Aorta (tissue), 5 donors: ENCODE measurements at places on chromosomes 7 and 10. TPM values are rescaled to one million over a fixed set of nuclear protein-coding genes. Genes with fewer than 3 reads are reported as not detected.
A peak's percentile ranks its signal among the peaks of the same experiment; 100 is the strongest.

The MARVELD1 gene
- 92.4 TPM for total RNA-seq

The VAX1 gene
- not detected for total RNA-seq

DNA sequence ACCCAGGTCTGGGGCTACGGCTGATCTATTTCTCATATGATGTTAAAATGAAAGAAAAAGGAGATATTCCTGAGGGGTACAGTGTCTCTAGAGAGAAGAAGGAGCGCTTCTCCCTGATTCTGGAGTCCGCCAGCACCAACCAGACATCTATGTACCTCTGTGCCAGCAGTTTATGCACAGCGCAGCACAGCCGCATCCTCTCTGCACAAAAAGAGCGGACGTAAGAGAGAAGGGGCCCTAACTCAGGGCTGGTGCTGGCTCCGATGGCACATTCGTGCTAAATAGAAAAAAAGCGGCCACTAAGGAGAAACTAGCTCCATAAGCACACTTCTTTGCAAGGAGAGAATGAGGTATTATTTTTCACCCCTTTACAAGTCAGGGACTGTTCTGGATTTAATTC, 28.3 kb upstream of the PRSS1 start:
- no peak for DNase-seq

The ZFAND2A gene
- 24.8 TPM for total RNA-seq

GRCh38 chr7:15236952-15237351, 324.9 kb downstream of the AGMO start:
- no peak for DNase-seq

DNA sequence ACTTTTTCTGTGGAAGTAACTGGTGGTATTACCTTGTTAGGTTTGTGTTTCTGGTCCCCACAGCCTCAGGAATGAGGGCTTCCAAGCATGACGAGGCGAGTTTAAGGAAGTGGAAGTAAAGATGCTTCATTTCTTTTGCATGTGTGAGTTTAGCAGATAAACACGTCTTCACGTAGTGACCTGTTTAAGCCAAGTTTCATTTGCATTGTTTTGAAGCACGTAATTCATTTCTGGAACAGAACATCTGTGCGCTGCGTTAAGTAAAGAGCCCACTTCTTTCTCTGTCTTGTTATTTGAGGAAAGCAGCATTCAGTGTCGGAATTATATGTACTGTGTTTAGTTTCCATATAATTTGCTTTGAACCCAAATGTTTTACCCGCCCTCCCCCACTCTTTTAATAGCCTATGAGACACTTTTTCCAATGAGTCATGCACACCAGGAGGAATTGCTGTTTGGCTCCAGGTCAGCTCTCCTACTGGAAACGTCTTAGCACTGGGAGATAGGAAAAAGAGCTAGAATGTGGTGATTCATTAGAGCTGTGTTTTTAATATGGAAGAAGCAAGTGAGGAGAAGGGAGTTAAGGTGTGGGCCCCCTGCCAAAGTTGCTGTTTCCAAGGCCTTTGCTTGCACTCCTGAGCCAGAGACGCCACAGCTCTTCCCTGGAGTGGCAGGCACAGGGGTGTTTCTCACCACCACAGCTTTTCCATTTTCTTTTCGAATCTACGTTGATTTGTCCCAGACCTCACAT, 36.7 kb downstream of the BTBD16 start:
- DNase-seq, result peak; percentile 92

The NEUROD6 gene
- not detected for total RNA-seq

DNA sequence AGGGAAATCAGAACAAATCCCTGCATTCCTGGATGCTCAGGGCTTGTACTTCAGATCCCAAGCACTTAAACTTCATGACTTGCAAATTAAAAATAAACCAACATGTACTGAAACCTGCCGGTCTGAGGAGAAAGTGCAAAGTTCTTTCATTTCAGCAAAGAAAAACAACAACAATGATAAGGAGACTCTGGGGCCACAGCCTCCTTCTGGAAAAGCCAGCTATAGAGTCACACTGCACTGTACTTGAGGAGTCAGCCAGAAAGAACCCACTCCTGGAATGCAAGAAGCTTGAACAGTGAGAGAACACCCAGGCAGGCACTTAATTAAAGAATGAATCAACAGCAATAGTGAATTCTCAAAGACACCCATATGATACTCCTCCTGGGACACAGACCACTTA, 49.7 kb upstream of the TM9SF3 start:
- DNase-seq, result no peak

The ZNF746 gene
- 23.5 TPM for total RNA-seq

The HTR5A gene
- total RNA-seq, result not detected

- no peak for DNase-seq
These were observed 54.8 kb downstream of the CRTAC1 start for GRCh38 chr10:97975598-97975997.

GRCh38 chr7:69465262-69465661, 133.0 kb upstream of the AUTS2 start:
- DNase-seq, result no peak

The DMBT1 gene
- 0.12 TPM for total RNA-seq

GRCh38 chr10:5620966-5621365, 45.4 kb downstream of the ASB13 start:
- no peak for DNase-seq

The ALDH18A1 gene
- total RNA-seq, result 50.8 TPM

DNA sequence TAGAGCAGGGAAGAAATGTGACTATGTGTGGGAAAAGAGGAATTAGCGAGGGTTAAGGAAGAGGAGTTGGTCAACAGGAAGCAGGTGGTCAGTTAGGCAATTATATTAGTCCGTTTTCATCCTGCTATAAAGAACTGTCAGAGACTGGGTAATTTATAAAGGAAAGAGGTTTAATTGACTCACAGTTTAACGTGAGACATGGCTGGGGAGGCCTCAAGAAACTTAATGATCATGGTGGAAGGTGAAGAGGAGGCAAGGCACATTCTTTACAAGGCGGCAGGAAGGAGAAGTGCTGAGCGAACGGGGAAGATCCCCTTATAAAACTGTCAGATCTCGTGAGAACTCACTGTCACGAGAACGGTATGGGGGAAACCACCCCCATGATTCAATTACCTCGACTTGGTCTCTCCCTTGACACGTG, 35.0 kb downstream of the RAMP3 start:
- no peak for DNase-seq

The LEP gene
- 0.97 TPM for total RNA-seq

The CFTR gene
- total RNA-seq, result 0.29 TPM

- DNase-seq, result no peak
These were observed 243.1 kb downstream of the ARL4A start for GRCh38 chr7:12930534-12930933.

- DNase-seq, result no peak
These were observed 172.8 kb upstream of the AGK start for GRCh38 chr7:141378405-141378804.

GRCh38 chr7:91411060-91411459, 146.8 kb downstream of the FZD1 start:
- DNase-seq, result no peak

- DNase-seq, result peak; percentile 49
These were observed 8.1 kb downstream of the PGAM2 start for GRCh38 chr7:44057181-44057848.
